ENCODE measurements at places on chromosomes 2 and 18.

GRCh38 chr2:9782197-9782719 lies 61.0 kb upstream of the TAF1B start:
- DNase-seq: peak; percentile 80

GRCh38 chr2:53077413-53077812 lies 690.2 kb upstream of the CHAC2 start:
- no peak for DNase-seq

DNA sequence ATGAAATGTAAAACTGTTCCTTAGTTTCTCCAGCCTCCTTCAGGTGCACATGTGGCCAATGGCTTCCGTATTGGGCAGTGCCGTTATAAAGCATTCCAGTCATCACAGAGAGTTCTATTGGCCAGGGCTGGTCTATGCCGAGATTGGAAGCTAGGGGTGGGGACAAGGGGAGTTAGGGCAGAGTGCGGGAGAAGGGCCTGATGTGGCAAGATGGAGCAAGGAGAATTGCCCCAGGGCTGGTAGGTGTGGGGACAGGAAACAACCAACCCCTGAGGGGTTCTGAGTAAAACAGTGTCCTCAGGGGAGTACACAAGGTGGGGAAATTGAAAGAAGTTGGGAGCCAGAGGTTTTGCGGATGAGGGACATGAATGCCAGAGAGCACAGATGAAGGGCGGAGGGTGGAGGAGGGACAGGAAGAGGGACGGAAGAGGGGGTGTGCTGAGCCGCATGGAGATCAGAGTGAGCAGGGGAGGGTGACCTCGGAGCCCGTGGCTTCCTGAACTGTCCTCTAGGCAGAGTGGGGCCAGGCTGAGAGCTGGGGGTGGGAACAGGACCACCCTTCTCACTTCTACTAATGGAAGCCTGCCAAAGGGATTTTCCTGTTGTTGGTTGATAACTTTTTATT lies 9.1 kb upstream of the ATP6V1C2 start:
- DNase-seq: no peak

GRCh38 chr2:117980783-117981676 lies 32.8 kb downstream of the CCDC93 start:
- no peak for DNase-seq

DNA sequence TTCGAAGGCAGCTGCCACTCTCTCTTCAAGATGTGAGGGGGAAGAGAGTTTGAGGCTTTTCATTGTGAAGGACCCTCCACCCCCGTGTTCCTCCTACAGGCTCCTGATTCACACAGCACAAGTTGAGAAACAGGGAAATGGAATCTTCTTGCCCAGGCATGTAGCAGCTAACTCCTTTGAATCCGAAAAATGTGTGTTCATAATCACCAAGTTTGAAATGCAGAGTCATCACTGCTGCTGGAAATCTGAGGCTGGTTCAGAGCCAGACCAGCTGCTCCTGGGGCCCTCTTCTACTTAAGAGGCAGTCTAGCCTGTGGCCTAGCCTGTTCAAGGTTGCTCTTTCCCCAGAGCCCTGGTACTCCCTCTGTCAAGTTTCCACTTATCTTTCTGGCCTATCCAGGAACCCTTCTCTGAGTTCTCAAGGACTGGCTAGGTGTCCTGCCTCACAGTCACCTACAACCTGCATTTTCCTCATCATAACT lies 166.4 kb downstream of the TMEM247 start:
- DNase-seq: no peak

DNA sequence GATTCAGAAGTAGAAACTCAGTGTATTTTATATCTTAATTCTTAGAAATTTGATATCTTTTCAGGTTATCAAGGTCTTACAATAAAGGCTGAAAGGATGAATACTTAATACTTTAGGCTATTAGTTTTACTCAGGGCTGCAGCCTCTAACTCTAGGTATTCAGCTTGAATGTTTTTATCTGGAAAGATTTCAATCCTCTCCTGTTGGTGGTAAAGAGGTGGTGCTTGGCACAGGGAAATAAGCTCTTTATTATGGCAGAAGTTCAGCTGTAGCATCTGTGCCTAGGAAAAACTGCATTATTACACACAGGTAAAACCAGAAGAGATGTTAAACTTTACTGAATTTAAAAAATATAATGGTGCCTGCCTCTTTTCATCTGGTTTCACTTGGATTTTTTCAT lies 11.1 kb downstream of the ACVR2A start:
- no peak for DNase-seq

- DNase-seq: no peak
Observed at GRCh38 chr18:35983147-35983546, 10.7 kb downstream of the RMP24 start.

DNA sequence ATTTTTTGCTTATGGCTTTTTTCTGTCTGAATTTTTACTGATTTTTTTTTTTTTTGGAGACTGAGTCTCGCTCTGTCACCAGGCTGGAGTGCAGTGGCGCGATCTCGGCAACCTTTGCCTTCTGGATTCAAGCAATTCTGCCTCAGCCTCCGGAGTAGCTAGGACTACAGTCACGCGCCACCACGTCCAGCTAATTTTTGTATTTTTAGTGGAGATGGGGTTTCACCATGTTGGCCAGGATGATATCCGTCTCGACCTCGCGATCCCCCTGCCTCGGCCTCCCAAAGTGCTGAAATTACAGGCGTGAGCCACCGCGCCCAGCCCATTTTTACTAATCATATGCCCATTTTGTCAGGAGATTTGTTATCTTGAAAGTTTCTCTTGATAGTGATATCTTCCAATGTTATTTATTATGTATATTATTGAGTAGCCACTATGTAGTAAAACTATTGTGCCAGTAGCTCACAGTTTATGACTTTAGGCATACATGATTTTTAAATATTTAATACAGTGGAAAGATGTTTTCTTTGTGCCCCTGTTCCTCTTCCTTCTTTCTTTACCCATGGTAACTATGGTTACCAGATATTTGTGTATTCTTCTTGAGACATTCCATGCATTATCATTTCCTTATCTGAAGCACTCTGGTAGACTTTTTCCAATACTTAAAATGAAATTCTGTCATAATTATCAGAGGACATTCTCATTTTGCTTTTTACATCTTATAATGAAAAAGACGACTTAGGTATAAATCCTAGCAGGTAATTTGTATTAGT lies 2.1 kb downstream of the HAT1 start:
- DNase-seq: no peak

DNA sequence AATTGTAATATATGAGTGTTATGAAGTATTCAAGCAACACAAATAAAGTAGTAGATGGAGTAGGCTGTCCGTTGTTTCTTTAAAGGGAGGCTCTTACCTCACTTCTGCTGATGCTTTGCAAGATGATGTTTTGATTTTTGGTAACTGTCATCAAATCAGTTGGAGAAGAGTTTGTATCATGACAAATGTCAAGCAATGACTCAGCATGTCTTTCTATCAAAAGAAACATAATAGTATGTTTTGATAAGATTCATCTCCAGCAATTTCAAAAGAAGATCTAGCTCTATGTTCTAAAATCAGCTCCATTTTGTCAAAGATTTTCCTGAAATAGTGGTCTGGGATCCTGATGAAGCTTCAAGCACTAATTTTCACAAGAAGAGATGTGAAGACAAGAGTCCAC lies 25.6 kb downstream of the MAP3K19 start:
- DNase-seq: no peak

DNA sequence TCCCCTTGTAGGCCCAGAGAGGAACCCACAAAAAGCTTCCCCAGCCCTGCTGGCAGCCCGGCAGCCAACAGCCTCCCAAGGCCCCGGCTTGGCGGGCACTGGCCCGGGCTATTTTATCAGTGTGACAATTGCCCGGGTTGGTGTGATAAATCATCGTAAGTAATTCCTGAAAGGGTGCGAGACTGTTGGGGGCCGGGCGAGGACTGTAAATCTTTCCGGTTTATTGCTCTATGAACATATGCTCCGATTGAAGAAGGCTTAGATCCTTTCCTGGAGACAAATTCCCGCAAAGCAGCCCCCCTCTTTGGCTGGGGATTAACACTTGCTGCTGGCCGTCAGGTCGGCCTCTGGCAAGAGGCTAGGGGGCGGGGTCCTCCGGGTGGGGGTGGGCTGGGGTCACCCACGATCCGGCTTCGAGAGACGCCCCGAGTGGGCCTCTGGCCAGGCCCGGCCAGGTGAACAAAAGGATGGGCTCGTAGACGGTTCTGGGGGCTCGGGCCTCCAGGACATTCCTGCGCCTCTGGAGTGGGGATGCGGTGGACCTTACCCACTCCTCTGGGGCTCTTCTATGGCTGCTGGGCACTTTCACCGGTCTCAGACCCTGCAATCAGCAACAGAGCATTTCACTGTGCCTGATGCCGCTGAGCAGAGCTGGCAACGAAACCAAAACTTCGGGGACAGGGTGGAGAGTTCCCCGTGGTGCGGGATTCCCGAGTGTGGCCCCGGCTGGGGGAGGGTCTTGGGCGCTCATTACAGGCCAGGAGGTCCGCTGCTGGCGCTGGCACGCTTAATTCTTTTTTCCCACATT lies 2.0 kb downstream of the HOXD3 start:
- DNase-seq: no peak

DNA sequence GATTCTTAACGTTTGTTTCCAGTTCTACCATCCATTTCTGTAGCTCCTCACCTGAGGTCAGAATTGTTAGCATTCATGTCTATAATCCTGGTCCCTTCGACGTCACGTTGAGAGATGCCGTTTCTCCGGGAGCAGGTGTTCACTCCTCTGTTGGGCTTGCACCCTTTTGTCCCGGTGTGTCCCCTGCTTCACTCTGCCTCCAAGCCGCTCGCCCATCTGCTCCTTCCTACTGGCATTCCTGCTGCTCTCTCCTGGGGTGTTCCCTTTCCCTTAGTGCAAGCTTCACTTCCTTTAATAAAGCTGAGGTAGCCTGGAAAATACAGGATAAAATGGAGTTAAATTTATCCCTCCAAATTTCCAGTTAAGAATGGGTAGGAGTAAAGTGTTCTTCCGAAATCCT lies 61.9 kb upstream of the CABYR start:
- no peak for DNase-seq

DNA sequence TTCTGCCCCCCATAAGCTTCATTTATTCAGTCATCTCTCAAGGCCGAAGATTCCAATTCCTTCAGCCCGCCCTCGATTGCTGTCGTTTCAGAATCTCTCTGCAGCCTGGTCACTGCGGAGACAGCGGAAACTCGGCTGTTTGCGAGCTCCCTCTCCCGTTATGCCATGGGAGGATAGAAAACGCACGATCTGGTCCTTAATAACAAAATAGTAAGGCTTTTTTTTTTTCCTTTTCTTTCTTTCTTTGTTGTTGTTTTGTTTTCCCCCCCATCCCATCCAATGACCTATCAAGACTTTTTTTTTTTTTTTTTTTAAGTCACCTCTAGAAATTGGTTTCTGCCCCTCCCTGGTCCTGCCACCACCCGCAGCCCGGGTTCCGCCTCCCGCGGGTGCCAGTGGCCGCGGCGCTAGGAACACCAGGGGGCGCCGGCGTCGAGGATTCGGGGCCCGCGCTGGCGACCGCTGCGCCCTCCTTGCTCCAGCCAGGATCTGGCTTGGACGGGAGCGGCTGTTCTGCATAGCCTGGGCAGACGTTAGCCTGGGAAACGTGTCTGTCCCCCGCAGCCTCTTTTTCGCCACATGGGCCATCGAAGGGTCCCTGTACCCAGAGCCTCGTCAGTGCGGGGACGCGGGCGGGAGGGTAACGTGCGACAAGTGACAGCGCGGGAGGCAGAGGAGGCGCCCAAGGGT lies 10.1 kb downstream of the CPLX4 start:
- peak; percentile 74 for DNase-seq

DNA sequence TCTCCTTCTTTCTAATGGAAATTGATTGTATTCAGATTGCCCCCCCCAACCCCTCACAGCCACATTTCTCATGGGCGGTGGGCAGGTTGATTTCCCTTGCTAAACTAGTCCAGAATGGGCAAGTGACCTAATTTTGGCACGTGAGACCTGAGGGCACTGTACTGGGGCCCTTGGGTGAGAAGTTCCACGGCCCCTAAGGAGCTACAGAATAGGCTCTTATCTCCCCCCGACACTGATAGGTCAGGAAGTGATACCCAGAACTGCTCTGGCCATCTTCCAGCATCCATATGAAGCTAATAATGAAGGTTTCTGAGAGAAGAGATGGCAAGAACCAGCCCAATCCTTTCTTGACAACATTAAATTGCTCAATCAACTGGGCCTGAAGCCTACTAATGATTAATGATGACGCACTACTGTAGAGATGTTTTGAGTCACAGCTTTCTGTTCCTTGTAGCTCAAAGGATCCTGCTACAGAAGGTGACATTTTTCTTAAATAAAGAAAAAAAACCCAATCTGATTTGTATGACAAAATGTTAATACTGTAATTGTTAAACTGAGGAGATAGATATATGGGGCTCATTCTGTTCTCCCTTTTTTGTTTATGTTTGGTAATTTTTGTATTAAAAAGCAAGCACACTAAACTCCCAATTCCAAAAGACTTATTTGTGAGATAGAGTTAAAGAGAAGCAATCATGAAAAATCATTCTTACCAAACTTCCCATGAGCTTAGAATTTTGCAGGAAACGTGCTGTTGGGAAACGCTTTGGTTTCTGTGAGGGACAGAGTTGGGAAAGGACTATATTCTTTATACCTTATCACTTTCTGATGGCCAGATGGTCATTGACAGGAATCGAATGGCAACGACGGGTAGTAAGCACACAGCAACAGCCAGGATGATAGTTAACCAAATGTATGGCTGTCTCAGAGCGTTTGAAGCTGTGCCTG lies 28.2 kb upstream of the NARS1 start:
- no peak for DNase-seq

GRCh38 chr18:49613141-49613640 lies 51.3 kb downstream of the LIPG start:
- no peak for DNase-seq

GRCh38 chr18:9866627-9867026 lies 19.1 kb upstream of the TXNDC2 start:
- no peak for DNase-seq

GRCh38 chr2:184410160-184410559 lies 188.2 kb upstream of the ZNF804A start:
- DNase-seq: no peak

DNA sequence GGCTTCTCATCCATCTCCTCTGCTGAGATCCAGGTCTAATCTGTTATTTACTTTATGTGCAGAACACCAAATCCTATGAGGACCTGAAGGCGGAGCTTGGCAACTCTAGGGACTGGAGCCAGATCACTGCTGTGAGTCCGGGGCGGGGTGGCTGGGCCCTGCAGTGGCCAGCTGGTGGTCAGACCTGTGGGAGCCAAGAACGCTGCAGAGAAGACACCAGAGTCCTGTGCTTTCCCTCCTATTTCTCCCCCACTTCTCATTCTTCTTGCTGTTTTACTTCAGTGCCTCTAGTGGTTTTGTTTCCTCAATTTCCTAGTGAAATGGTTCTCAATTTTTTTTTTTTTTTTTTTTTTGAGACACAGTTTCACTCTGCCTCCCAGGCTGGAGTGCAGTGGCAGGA lies 19.7 kb downstream of the VIL1 start:
- DNase-seq: no peak

GRCh38 chr2:184305105-184305504 lies 293.2 kb upstream of the ZNF804A start:
- no peak for DNase-seq

GRCh38 chr2:60280238-60280637 lies 273.2 kb downstream of the BCL11A start:
- no peak for DNase-seq

GRCh38 chr2:4427083-4427482 lies 723.7 kb downstream of the DCDC2C start:
- no peak for DNase-seq
